ENCODE measurements at places on chromosomes 2 and 18.

DNA sequence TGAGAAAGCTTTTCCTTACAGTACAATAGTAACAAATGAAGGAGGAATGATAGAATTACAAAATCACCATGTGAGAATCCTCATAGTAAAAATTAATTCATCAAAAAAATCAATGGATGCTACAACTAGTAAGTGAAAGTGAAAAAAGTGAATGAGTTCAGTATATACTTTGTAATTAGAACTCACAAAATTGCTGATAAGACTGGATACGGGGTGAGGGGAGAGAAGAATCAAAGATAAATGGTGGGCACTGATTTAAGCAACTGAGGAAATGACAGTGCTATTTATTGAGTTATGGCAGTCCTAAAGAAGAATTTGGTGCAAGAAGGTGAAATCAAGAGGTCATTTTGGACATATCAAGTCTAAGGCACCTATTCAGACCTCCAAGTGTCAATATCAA is 20.6 kb downstream of the OLA1 start:
- DNase-seq = no peak

GRCh38 chr2:3470856-3471737 is 48.2 kb downstream of the ADI1 start:
- no peak for DNase-seq

DNA sequence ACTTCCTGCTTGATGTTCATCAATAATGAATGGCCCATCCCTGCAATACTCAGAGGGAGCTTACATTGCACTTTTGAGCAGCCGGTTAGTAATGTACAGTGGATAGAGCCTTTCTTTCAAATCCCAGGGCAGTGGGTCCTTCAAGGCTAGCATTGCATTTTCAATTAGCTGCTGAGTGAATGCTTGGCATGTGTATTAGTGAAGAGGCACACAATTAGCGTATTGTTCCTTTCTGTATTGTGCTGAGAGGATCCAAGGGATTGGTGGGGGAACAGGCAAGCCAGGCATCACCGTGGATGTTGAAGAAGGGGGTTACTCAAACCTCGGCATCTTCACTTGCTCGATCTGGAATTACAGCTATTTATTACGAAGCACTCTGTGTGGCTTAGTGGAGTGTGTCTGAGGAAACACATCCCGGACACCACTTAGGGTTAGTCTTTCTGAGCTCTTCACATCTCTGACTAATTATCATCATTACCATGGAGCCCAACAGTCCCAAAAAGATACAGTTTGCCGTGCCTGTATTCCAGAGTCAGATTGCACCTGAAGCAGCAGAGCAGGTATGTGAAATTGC is at the start of gene PPP1R1C:
Gene PPP1R1C (plus strand): TSS at position 222 of the 574 bp plus-strand sequence. CDS start 258 bp downstream, at position 480.
- no peak for DNase-seq

DNA sequence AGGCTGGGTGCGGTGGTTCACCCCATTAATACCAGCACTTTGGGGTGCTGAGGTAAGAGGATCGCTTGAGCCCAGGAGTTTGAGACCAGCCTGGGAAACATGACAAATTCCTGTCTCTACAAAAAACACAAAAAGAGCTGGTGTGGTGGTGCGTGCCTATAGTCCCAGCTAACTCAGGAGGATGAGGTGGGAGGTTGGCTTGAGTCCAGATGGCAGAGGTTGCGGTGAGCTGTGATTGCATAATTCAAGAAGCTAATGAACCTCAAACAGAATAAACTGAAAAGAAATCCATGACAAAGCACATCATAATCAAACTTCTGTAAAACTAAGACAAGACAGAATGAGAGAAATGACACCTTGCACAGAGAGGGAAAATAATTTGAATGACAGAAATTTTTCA is 54.8 kb downstream of the SEMA4F start:
- no peak for DNase-seq

- DNase-seq = no peak
These were observed 47.2 kb upstream of the XPO1 start for GRCh38 chr2:61585383-61585782.

DNA sequence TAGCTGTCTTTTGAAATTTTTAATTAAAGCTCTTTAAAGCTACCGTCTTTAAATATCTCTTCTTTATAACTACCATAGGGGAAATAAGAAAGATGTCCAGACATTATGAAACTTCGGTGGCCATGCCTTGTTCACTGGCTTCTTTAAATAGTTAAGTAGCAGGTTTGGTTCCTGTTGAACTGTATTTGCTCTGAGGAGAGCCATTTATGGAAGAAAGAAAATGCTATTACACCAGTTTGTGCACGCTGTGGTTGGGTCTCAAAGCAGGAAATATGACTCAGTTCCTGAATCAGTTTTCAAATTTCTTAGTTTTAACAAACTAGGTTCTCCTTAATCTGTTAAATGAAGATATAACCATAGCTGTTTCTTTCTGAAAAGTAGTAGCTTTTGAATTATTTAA is 12.2 kb downstream of the ARPC2 start:
- peak; percentile 37 for DNase-seq

Measured in activated T-cell treated with anti-CD3 and anti-CD28 coated beads, Interleukin-2, amount 50 U/mL, for 48 hours (primary cell).